ENCODE measurements at places on chromosomes 3 and 15.

GRCh38 chr3:140343211-140344081 lies 334.4 kb upstream of the TRIM42 start:
- DNase-seq: no peak
- H3K27me3 ChIP-seq: no peaks in the 10 kb centered on the region
- no peak overlapping the region for H3K27ac ChIP-seq
- H3K4me1 ChIP-seq: no peaks in the 10 kb centered on the region
- no peak overlapping the region for H3K4me3 ChIP-seq
- H3K36me3 ChIP-seq: no peaks in the 10 kb centered on the region

DNA sequence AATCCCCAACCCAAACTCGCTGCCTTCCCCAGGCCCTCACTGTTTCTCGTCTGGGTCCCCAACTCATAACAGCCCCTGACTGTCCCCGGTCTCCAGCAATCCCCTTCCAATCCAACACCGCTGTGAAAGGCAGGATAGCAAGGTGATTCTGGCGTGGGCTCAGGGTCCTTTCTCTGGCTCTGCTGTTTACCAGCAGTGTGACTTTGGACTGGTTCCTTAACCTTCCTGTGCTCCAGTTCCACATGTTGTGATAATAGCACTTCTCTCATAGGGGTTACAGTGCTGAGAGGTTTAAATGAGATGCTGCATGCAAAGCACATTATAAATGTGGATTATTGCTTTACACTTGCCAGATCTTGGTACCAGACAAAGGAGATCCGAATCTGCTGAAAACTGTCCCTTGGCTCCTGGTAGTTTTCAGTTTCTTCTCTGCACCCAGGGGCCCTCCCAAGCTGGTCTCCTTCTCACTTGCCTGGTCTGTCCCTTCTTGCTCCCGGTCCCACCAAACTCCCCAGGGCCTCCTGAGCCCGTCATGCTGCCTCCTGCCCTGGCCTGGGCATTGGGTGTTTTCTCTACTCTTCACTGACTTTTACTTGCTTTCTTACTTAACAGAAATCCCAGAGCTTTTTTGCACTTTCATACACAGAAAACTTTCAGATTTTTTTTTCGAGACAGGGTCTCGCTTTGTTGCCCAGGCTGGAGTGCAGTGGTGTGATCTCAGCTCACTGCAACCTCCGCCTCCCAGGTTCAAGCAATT lies 26.8 kb upstream of the CYP11A1 start:
- H3K27ac ChIP-seq: no peak overlapping the region
- no peak for DNase-seq
- peaks cover 33% of the 10 kb centered on the region for H3K4me1 ChIP-seq
- no peaks in the 10 kb centered on the region for H3K36me3 ChIP-seq
- no peaks in the 10 kb centered on the region for H3K27me3 ChIP-seq

- no peak overlapping the region for H3K4me3 ChIP-seq
- no peak for DNase-seq
- peaks cover 1% of the 10 kb centered on the region for H3K4me1 ChIP-seq
- no peaks in the 10 kb centered on the region for H3K27me3 ChIP-seq
- no peak overlapping the region for H3K27ac ChIP-seq
Observed at GRCh38 chr3:125154800-125155269, 57.7 kb downstream of the SLC12A8 start.

- no peaks in the 10 kb centered on the region for H3K27me3 ChIP-seq
- no peaks in the 10 kb centered on the region for H3K36me3 ChIP-seq
- no peak overlapping the region for H3K4me3 ChIP-seq
- no peaks in the 10 kb centered on the region for H3K4me1 ChIP-seq
- no peak overlapping the region for H3K27ac ChIP-seq
- DNase-seq: no peak
Observed at GRCh38 chr15:91243826-91244225, 143.8 kb downstream of the SV2B start.

GRCh38 chr15:68479406-68479805 lies 47.4 kb upstream of the ITGA11 start:
- peak overlapping the region; percentile 24 for H3K27ac ChIP-seq
- H3K36me3 ChIP-seq: no peaks in the 10 kb centered on the region
- DNase-seq: peak; percentile 59

DNA sequence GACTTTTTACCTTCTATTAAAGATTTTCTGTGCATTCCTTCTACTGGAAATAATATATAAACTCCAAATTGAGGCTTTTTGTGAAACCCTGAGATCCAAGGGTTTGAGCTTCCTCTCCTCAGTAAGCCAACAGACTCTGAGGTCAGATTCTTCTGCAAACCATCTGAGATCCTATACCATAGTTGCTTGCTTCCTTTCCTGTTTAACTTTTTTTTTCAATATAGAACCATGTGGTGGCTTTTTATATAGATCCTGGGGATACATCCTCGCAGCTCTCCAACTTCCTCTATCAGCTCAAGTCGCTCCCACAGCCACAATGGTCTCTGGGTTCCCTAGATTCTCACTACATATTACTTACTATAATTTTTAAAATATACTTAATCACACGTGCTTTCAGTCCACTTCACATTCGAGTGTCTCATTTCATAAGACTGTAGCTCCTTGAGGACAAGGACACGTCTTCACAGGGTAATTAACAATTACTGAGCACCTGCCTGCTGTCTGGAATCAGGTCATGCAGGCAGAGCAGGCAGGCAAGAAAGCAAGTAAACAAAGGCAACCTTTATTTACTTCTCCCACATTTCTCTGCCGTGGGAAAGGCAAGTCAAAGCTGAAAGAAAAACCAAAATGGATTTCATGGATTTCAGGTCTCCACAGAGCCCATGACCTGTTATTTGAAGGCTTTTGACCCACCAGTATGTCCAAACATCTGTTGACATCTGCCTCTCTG lies 941.5 kb downstream of the FHIT start:
- H3K27ac ChIP-seq: no peak overlapping the region
- no peaks in the 10 kb centered on the region for H3K4me1 ChIP-seq
- DNase-seq: no peak
- H3K27me3 ChIP-seq: no peaks in the 10 kb centered on the region

GRCh38 chr3:185250653-185251052 lies 3.2 kb downstream of the EHHADH start:
- H3K4me3 ChIP-seq: no peak overlapping the region
- H3K4me1 ChIP-seq: no peaks in the 10 kb centered on the region
- DNase-seq: no peak
- no peaks in the 10 kb centered on the region for H3K27me3 ChIP-seq
- H3K27ac ChIP-seq: no peak overlapping the region

DNA sequence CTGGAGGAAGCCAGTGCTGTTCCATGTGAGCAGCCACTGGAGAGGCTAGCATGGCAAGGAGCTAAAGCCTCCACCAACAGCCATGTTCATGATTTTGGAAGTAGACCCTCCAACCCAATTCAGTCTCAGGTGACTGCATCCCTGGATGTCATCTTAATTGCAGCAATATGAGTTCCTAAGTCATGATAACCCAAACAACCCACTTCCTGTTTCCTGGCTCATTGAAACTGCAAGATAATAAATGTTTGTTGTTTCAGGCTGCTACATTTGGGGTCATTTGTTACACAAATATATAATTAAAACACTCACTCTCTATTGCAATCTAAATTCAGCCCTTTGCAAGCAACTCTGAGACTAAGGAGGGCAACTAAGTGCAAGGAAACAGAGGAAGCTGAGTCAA lies 62.4 kb upstream of the SLC24A5 start:
- H3K4me3 ChIP-seq: no peak overlapping the region
- H3K27me3 ChIP-seq: no peaks in the 10 kb centered on the region
- H3K36me3 ChIP-seq: no peaks in the 10 kb centered on the region
- peaks cover 3% of the 10 kb centered on the region for H3K4me1 ChIP-seq
- no peak for DNase-seq

GRCh38 chr3:15216501-15216900 lies 10.5 kb downstream of the CAPN7 start:
- H3K27ac ChIP-seq: no peak overlapping the region
- no peaks in the 10 kb centered on the region for H3K27me3 ChIP-seq
- H3K36me3 ChIP-seq: peaks cover 42% of the 10 kb centered on the region
- DNase-seq: no peak
- no peak overlapping the region for H3K4me3 ChIP-seq

DNA sequence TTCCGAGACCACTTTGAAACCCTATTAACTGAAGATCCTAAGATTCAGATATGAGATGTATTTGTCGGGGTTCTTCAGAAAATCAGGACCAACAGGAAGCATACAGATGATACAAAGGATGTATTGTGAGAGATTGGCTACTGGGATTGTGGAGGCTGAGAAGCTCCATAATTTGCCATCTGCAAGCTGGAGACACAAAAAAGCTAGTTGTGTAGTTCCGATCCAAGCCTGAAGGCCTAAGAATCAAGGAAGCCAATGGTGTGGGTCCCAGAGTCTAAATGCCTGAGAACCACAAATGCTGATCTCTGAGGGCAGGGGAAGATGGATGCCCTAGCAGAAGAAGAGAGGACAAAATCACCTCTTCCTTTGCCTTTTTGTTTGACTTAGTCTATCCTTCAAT lies 10.9 kb upstream of the PLSCR1 start:
- no peak for DNase-seq
- H3K27ac ChIP-seq: no peak overlapping the region
- no peaks in the 10 kb centered on the region for H3K36me3 ChIP-seq

DNA sequence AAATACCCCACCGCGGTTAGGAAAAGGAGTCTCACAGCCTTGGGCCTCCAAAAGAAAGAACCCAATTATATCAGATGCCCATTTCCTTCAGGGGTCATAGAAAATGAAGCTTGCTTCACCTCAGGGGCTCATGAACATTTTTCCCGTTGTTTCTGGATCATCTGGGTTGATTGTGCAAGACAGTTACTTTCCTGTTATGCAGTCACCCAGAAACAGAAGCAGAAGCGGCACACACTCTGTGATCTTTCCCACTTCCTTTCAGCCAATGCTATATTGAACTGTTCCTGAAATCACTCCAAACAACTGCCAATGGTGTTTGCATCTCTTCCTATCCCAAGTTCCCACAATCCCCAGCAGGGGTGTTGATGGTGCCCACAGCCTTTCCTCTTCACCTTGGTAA lies 295.6 kb upstream of the RASGRP1 start:
- no peaks in the 10 kb centered on the region for H3K27me3 ChIP-seq
- H3K27ac ChIP-seq: no peak overlapping the region
- H3K4me3 ChIP-seq: no peak overlapping the region
- no peak for DNase-seq
- H3K36me3 ChIP-seq: no peaks in the 10 kb centered on the region

DNA sequence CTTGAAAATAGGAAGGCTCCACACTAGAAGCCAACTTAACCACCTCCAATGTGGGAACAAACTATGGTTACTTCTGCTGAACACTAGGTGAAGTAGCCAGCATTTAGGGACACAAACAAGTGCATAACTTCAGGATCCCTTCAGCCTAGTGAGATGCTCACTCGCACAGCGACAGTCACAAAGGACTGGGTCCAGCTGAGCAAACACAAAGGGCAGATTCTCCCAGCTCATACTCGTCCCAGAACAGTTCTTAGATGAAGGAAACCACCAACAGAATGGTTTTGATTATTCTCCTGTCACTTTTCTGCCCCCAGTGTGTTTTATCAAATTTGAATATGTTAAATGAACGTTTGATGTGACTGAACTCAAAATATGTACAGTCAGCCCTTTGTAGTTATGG lies 201.6 kb downstream of the KCNAB1 start:
- no peak overlapping the region for H3K4me3 ChIP-seq
- H3K36me3 ChIP-seq: no peaks in the 10 kb centered on the region
- no peak for DNase-seq
- H3K27me3 ChIP-seq: peaks cover 3% of the 10 kb centered on the region
- no peaks in the 10 kb centered on the region for H3K4me1 ChIP-seq
- no peak overlapping the region for H3K27ac ChIP-seq

DNA sequence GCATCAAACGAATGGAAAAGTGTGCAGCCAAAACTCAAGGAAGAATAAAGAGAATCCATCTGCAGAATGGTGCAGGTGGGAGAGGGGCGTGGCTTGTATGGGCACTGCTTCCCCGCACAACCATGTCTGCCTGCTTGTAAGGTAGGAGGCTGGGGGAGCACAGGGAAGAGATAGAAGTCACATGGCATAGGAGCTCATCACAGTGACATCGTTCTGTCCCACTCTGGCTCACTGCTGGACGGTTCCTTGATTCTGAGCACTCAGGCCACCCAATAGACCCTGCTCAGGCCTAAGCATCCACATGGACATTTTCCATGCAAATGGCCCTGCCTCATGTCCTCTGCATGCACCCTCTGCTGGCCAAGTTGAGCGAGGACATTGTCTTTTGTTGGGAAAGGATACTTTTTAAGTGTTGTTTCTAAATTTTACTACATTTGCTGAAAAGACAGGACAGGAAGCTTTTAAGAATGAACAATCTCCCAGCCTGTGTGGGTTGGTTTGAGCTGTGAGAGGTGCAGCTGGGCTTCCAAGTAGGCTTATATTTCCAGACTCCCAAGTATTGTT lies 3.1 kb downstream of the MYLK start:
- H3K27me3 ChIP-seq: no peaks in the 10 kb centered on the region
- peak overlapping the region; percentile 17 for H3K27ac ChIP-seq
- peaks cover 34% of the 10 kb centered on the region for H3K36me3 ChIP-seq
- DNase-seq: peak; percentile 63

DNA sequence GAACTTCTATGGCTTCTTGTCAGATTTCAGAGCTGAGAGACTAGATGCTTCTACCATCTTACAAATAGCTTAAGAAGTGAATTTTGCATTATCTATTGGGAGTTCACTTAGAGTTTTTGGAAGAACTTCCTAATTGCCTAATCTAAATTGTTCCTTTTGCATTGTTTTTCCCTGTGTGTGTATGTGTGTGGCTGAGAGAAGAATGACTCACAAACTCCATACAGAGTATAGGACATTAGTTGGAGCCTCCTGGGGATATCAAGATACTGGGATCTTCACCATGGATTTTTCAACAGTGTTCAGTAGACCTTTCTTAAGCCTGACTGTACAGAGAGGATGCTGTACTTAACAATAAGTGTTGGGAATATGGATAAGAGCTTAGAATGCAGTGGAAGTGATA lies 10.9 kb downstream of the TLNRD1 start:
- H3K27ac ChIP-seq: no peak overlapping the region
- no peaks in the 10 kb centered on the region for H3K27me3 ChIP-seq

DNA sequence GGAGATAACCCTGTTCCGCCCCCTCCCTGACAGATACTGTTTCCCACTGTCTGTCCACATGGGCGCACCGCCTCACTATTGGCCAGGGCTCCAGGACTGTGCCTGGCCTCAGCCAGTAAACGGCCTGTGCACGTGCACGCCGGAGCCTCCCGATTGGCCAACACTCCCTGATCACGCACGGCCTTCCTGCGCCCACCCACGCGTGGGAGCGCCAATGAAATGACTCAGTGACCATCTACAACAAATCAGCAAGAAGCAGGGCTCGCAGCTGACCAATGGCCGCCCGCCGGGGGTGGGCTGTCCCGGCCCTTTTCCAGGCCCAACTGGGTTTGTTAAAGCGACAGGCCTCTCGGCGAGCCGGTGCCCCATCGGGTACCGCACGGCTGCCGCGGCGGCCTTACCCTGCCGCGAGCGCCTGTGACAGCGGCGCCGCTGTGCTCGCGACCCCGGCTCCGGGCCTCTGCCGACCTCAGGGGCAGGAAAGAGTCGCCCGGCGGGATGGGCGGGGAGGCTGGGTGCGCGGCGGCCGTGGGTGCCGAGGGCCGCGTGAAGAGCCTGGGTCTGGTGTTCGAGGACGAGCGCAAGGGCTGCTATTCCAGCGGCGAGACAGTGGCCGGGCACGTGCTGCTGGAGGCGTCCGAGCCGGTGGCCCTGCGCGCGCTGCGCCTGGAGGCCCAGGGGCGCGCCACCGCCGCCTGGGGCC lies at the start of gene ARRDC4:
TSS of gene ARRDC4 (plus strand) at position 340 of the 703 bp plus-strand sequence. CDS start at position 499, 159 bp downstream.
- DNase-seq: peak; percentile 100
- no peaks in the 10 kb centered on the region for H3K4me1 ChIP-seq
- H3K4me3 ChIP-seq: peak within 1 kb of the TSS; percentile 55
- H3K27ac ChIP-seq: peak within 1 kb of the TSS; percentile 2
- no peaks in the 10 kb centered on the region for H3K36me3 ChIP-seq
- H3K27me3 ChIP-seq: no peaks in the 10 kb centered on the region

- no peak overlapping the region for H3K4me3 ChIP-seq
- peaks cover 5% of the 10 kb centered on the region for H3K4me1 ChIP-seq
- no peak overlapping the region for H3K27ac ChIP-seq
- no peaks in the 10 kb centered on the region for H3K27me3 ChIP-seq
Observed at GRCh38 chr3:61729038-61729634, 167.8 kb downstream of the PTPRG start.
